ENCODE measurements at places on chromosomes 6 and 20.

GRCh38 chr6:84272298-84272697 lies 44.9 kb upstream of the CEP162 start:
- DNase-seq = no peak

GRCh38 chr6:9657994-9658393 lies 756.9 kb downstream of the TFAP2A start:
- no peak for DNase-seq

- DNase-seq = peak; percentile 79
These were observed 85.7 kb upstream of the FOXC1 start for GRCh38 chr6:1524040-1524480.

GRCh38 chr6:111781041-111781708 lies 92.1 kb downstream of the FYN start:
- no peak for DNase-seq

DNA sequence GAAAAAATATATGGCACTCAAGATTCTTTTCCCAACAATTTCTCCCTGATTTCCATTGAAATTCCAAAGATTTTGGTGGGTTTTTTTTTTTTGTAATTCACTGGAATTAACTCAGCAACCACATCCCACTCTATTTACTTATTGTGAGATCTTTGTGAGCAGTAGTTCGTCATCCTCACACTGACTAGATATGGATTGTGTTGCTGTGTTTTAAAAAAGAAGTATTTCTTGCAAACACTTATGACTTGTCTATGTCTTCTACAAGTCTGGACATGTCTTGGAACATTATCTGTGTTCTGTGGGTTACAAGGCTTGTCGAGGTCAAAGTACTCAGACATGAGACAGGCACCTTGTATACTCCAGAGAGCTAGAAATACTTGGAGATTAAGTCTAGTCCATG lies 7.3 kb upstream of the TENT5A start:
- DNase-seq = no peak

DNA sequence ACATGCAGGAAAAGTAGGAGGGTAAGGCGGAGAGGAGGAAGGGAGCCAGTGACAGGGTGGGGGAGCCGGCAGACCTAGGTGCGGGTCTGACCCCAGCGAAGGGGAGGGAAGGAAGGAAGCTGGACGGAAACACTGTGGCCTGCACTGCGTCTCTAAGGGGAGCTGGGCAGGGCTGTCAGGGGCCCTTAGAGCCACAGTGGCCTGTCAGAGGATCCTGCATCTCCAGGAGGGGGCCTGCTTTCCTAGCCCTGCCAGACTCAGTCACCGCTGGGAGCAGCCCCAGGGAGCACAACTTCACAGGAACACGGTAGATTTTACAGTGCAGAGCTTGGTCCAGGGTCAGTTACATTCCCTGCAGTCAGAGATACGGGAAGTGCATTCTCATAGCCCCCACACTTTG lies 118.2 kb downstream of the PACRG start:
- DNase-seq = no peak

DNA sequence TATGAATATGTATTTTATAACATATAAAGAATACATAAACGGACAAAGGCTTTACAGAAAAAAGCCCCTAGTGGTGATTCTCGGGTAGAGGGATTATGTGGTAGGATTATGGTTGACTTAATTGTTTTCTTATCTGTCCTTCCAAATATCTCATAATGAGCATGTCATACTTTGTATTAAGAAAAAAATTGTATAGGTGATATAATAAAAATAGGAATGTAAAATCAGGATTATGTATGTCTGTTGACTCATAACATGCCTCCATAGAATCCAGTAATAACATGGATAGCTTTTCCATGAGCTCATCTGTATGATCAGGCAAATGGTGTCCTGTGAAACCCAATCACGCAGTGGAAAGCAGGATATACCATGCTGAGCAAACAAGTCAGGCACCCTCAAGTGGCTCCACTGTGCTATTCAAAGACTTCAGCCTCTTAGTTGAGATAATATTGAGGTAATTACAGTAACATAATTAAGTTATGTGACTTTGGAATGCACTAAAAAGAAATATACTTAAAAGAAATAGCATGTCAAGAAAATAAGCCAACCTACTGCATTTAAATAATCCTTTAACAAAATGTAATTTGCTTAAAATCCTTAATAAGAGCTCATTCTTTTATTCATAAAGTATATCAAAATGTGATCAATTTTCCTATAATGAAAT lies 39.6 kb upstream of the PRELID3B start:
- peak; percentile 27 for DNase-seq

- DNase-seq = no peak
These were observed 172.6 kb upstream of the SOX4 start for GRCh38 chr6:21420926-21421325.

DNA sequence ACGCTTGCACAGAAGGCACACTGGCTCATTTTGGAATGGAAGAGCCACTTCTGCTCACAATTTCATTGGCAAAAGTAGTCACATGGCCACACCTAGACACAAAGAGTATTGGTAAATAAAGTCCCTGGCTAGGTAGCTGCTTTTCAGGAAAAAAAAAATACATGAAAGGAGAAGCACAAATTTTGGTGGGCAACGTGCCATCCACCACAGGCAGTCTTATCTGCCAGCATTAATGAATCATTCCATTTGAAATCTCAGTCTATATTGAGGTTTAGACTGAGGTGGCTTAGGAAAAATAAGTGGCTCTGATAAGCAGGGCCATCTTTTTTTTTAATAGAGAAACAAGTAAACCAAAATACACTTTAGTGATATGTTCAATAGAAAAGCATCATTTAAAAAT lies 44.3 kb downstream of the ADGRB3 start:
- no peak for DNase-seq

- peak; percentile 25 for DNase-seq
These were observed 72.9 kb downstream of the SNX5 start for GRCh38 chr20:17895641-17896171.

- DNase-seq = no peak
These were observed 39.8 kb upstream of the CDH22 start for GRCh38 chr20:46347841-46348803.

- no peak for DNase-seq
These were observed 3.6 kb downstream of the HLA-DMB start for GRCh38 chr6:32937230-32937633.

- DNase-seq = no peak
These were observed 728 bp downstream of the FUT9 start for GRCh38 chr6:96016334-96017069.

DNA sequence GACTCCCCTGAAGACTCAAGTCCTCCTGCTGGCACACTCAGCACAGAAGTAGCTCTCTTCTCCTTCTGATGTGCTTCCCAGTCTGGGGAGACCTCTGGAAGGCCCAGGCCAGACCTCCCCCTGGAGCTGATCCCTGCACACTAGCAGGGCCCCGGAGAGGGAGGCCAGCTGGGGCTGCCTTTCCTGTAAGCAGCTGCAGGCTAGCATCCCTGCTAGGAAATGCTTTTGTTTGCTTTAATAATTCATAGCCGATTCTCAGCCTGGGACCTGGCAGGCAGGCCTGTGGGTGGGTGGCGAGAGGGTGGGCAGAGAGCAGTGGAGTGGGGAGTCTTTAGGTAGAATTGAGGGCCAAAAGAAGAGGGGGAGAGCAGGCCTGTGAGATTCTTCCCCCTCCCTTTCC lies 5.2 kb downstream of the EBF4 start:
- DNase-seq = no peak

- DNase-seq = no peak
These were observed 29.6 kb downstream of the NTSR1 start for GRCh38 chr20:62738025-62738881.

DNA sequence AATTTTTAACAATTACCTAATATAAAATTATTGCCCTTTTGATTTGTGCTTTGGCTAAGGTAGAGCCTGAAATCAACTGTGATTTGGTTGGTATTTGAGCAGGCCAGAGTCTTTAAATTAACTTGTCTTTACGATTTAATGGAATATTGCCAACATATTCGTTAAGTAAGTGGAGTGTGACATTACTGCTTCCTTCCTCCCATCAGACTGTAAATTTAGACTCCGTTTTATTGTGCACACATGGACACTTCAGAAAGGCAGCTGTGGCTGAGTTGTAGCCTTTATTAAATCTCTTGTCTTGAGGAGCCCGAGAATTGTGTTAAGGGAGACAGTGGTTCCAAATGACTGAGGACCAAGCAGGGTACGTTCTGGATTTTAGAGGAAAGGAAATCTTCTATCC lies 57.4 kb downstream of the CAP2 start:
- no peak for DNase-seq

- DNase-seq = no peak
These were observed 79.0 kb upstream of the EEF1E1 start for GRCh38 chr6:8181160-8181881.

GRCh38 chr6:48933136-48933535 lies 529.9 kb downstream of the MMUT start:
- no peak for DNase-seq

GRCh38 chr6:160766989-160767646 lies 65.1 kb downstream of the PLG start:
- DNase-seq = peak; percentile 7

- DNase-seq = no peak
These were observed 56.2 kb upstream of the ARID1B start for GRCh38 chr6:156720691-156721685.

DNA sequence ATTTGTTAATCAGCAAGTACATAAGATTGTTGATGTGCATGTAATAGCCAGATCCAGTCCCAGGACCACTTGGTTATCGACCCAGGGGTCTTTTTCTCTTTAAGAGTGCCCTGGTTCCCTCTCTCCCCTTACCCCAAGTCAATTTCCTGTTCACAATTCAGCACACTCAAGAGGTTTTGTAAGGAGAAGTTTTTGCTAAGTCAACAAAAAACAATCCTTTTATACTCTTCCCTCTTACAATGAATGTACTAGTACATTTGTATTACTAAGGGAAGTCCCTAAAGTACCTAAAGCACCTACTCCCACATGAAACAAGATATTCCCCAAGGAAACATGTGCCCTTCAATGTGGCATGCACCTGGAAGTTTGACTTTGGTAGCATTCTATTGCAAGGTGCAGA lies 1.6 kb upstream of the NT5DC1 start:
- no peak for DNase-seq

GRCh38 chr6:111713236-111713635 lies 107.6 kb upstream of the TRAF3IP2 start:
- no peak for DNase-seq

DNA sequence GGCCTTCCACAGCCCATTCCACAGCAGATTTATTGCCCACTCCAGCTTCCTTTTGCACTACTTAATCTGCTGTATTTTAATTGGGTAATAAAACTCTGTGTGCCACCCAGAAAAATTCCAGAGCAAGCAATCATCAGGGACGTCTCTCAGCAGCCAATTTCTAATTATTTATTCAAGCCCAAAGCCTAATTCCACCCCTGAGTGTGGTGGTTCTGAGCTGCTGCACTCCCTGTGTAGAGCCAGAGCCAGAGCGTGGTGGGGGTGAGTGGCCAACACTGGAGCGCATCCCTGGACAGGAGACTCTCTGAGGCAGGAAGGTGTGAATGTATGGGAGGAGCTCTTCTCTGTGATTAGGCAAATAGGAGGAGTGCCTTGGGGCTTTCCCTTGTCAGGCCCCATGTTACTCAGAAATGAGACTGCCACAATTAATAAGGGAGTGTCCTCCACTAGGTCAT lies 66.1 kb downstream of the CD24 start:
- no peak for DNase-seq

DNA sequence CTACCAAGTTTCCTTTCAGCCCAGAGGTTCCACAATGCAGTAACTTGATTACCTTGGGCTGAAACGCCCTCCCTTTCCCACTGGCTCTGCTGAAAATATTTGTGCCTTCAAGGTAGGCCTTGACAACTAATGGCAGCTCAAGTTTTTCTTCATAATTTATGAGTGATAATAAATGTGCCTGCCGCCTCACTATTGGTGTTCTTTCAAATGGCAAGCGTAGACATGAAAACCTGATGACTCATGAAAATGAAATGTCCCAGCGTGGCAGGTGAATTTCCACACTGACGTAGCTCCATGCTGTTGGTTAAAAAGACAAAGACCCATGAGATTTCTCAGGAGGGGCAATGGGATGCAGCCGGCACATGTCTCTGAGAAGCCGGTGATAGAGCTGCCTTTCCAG lies 107.2 kb upstream of the GGTLC1 start:
- no peak for DNase-seq

- DNase-seq = no peak
These were observed 83.5 kb downstream of the HAO1 start for GRCh38 chr20:7856756-7857155.

Measured in CD8-positive, alpha-beta T cell (primary cell).